ENCODE measurements at places on chromosomes 16 and 17.

GRCh38 chr17:34776456-34777443 is 184.5 kb downstream of the CCT6B start:
- DNase-seq = no peak

DNA sequence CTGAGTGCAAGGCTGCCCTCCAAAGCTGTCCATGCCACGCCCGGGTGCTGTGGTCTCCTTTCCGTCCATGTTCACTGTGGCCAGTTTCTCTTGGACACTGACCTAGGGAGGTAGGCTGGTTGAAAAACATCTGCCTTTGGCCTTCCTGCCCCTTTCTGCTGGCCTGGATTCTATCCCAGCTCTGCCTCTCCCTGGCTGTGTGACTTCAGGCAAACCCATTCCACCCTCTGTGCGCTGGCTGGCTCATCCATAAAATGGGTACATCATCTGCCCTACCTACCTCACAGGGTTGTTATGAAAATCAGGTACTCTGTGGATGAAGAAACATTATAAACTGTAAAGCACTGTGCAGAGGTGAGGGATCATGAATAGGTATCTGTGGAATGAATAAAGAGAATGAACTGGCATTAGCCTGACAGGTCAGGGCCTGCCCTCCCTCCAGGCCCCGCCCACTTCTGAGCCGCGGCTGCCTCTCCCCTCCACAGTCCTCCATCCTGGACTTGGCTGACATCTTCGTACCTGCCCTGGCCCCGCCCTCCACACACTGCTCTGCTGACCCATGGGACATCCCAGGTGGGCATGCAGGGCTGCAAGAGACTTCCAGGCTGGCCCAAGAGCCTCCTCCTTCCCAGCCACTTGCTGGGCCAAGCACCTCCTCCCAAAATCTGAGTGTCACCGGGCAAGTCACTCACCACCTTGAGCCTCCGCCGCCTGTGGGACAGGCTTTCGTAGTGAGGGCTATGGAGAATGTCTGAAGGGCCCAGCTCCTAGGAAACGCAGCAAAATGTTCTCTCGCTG is 7.0 kb upstream of the SPATA20 start:
- DNase-seq = no peak

DNA sequence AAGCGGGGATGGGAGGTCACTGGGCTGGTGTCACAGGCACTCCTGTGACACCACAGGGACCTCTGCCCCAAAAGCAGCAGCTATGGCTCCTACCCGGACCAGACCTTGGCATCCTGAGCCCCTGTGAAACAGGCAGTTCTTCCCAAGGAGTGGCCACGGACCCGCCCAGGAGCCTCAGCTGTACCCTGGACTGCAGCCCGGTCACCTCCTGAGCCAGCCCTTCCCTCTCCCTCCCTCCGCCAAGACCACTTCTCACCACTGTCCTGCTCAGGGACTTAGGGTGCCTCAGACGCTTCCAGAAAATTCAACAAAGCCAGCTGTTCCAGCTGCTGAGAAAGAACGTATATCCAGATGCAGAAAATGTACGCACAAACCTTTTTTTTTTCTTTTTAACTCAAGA is 13.9 kb upstream of the NCBP3 start:
- no peak for DNase-seq

GRCh38 chr16:28213396-28213795 is 1.6 kb upstream of the XPO6 start:
- DNase-seq = no peak

DNA sequence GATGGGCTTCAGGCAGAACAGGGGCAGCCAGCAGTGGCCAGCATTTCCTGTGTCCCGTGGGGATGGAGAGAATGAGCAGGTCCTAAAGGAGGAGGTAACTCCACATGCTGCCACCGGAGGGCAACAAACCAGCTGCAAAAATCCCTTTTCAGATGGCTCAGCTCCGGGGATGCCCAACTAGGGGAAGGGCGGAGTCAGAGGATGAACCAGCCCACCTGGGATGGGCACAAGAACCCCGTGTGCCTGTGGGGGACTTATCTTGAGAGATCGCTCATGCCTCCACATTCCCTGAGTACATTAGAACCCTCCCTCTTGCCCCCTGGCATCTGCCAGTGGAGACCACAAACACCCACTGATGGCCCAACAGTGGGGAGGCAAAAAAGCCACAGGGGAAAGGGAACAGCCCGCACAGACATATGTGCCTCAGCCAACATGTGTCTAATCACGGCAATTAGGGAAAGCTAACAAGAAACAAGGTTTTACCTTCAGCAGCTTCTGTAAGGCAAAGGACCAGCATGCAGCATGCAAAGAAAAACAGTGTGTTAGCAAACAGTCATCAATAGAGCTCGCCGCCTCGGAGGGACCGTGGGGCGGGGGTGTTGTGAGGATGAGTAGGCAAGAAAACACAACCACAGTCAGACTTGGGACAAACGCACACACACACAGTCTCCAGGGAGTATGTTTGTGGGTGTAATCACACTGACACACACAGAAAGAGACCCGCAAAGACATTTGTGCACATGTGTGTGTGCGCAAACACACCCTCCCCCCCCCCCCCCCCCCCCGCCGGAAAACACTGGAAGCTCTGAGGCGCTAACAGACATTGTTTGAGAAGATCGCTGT is 64.0 kb downstream of the MYO18A start:
- peak; percentile 57 for DNase-seq
